Smooth muscle cell of the pulmonary artery (primary cell): ENCODE measurements at places on chromosomes 7 and 10. TPM values are rescaled to one million over a fixed set of nuclear protein-coding genes. Genes with fewer than 3 reads are reported as not detected.

PLA2G12B gene
- not detected in 2 replicates for total RNA-seq

BMPR1A gene
- total RNA-seq = 55.2 and 60.5 TPM in 2 replicates

ACSM6 gene
- total RNA-seq = not detected in 2 replicates

SFXN4 gene
- 8.5 and 10.8 TPM in 2 replicates for total RNA-seq

C1QL3 gene
- total RNA-seq = 0.07 TPM in 1 of 2 replicates, not detected in the other

C10orf105 gene
- total RNA-seq = under 0.01 TPM in 1 of 2 replicates, not detected in the other

YWHAG gene
- total RNA-seq = 120 and 130 TPM in 2 replicates

CRTAC1 gene
- total RNA-seq = 0.07 and 0.50 TPM in 2 replicates
